ENCODE measurements at places on chromosomes 7 and 10.

- DNase-seq = peak; percentile 22
These were observed 23.6 kb upstream of the SRI start for GRCh38 chr7:88243345-88243909.

- no peak for DNase-seq
These were observed 70.1 kb upstream of the VWC2 start for GRCh38 chr7:49703337-49703736.

DNA sequence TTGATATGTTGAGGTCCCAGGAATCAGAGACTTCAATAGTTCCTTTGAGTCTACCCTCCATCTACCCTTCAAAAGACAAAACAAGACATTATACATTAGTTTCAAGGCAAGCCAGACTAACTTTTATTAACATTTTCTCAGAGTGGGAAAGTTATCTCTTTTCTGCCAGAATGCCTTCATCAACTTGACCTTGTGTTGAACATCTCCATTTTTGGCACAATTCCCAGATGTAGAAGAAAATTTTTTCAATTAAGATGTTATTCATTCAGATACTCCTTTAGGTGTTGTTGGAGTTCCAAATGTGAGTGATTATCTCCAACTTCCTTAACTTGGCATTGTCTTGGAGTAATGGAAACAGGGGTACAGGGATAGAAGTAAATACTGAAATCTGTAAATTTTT lies 59.1 kb downstream of the NRF1 start:
- DNase-seq = no peak

DNA sequence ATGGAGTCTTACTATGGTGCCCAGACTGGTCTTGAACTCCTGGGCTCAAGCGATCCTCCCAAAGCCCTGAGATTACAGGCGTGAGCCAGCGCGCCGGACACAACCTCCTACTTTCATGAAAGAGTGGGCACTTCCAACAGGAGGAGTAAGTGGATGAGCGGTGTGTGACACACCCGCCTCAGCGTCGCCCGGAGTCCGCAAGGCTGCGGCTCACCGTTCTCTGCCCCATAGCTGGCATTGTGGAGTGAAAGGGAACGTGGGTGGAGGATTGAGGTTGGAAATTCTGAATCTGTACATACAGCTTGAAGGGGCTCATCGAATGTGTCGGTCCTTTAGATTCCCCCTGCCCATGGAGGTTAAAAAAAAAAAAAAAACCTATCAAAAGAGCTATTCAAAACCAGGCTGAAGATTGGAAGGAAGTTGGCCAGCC lies 524 bp upstream of the PRXL2A start:
- peak; percentile 47 for DNase-seq

DNA sequence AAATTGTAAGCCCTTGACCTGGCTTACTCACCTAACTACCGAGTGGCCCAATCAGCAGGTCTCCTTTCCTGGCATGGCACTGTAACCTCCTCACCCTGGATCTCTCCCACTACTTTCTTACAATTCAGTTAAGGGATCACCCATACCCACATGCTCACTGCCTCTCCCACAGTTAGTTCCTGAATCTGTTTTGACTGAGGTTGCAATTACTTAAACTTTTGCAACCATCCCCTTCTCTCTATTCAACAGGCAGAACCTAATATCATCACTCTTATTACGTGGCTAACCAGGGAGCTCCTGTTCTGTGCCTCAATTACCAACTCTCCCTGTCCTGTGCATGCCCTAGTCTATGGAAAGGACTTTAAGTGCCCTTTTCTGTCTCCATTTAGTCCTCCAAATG lies 84.2 kb upstream of the IKZF1 start:
- no peak for DNase-seq

DNA sequence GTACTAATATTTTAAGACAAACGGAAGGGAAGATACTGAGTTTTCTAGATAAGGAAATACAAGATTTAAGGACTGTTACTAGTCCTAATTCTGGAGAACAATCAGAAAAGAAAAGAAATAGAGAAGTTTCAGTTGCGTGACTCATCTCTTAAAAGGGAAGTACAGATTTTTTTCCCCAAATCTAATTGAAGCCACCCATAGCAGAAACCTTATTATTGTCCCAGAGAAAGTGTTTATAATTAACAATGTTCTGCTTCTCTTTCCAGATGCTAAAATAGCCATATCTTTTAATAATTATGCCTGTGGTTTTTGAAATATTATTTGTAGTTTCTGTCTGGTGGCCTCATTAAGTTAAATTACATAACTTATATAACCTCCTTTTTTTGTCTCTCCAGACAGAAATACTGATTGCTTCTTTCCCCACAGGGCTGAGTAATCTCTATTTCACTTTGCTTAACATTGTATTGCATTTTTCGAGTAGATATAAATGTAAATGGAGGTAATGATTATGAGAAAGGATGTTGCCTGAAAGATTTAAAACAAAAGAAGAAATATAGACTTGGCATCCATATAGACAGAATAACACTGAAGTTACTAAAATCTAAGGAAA lies 240.7 kb upstream of the MBL2 start:
- DNase-seq = no peak

GRCh38 chr7:30429156-30429530 lies 49.4 kb downstream of the NOD1 start:
- DNase-seq = no peak

- DNase-seq = no peak
These were observed 98.5 kb downstream of the ST7 start for GRCh38 chr7:117051808-117052207.

GRCh38 chr10:121240556-121240955 lies 357.7 kb downstream of the FGFR2 start:
- DNase-seq = no peak

DNA sequence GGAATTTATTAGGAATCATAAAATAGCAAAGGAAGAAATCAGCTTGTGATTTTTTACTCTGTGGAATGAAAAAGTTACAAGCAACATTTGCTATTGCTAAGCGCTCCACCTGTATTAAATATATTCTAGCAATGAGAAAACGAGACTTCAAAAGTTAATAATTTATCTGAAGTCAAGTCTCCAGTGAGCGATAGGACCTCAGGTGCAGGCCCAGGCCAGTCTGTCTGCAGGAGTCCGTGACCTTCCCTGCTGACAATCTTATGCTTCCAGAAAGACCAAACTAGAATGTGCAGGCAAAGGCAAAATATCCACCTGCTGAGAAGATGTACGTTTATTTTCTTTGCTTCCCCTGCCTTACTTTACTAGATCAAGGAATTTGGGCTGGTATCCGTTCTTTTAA lies 22.7 kb downstream of the MRC1 start:
- no peak for DNase-seq

DNA sequence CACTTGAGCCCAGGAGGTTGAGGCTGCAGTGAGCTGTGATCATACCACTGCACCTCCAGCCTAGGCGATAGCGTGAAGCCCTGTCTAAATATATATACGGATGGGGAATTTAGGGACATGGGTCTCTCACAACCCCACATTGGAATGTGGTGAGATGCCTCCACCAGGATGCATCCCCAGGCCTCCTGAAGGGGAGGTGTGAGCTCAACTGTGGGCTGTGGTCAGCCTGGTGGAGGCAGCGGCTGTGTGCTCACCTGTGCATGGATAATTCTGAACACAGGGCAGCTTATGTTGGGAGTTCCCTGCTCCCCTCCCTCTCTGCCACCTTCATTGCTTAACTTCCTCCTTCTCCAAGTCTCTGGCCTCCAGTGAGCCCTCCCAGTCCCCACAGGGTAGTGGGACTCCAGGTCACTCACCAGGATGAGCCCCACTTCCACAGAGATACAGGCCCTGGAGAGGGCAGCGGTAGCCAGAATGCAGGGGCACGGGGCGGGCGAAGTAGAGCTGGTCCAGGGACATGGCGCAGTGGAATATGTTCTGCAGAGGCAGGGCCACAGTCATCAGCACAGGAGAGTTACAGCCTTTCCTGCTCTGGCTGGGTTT lies 30.4 kb downstream of the PYROXD2 start:
- DNase-seq = no peak

DNA sequence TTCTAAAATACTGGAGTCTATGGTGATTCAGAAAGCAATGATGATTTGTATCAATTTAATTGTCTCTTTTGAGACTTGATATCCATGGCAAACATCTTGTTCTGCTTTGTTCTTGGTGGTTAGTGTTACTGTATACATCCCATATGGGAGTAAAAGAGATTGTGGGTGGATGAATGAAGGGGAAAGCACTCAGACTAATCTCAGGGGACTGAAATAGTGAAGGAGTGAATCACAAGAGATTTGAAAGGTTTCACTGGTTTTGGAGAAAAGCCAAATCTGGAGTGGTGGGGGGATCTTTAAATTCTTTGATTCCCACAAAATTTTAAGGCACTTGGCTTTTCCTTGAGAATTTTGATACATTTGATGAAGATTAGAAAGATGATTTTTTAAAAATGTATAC lies 369.4 kb downstream of the INHBA start:
- DNase-seq = no peak

DNA sequence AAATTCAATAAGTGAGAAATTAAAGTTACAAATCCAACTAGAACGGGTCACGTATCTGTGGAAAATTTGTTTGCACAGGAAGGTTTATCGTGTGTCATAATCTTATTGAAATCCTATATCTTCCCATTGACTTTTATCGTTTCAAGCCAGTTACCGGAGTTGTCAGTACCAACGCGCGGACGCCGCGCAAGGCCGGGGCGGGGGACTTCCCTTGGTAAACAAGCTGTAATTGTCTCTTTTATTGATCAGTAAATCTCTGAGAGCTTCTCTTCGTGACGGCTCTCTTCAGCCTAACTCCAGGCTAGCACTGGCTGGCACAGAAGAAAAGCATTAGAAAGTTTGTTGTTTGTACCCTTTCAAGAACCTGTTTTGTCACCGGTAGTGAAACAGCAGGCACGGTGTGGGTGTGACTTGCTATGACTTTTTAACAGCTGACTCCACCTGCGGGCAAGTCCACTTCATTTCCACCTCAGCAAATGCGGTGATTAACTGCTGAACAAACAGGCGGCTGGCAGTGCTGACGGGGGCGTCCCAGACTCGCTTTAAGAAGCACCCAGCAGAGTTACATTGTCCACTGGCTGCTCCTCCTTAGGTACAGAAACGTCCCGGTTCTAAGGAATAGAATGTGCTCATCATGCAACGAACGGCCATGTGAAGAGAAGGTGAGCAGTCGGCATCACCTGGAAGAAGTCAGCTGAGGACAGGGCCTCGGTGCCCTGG lies 215.8 kb downstream of the MAD1L1 start:
- DNase-seq = peak; percentile 83

DNA sequence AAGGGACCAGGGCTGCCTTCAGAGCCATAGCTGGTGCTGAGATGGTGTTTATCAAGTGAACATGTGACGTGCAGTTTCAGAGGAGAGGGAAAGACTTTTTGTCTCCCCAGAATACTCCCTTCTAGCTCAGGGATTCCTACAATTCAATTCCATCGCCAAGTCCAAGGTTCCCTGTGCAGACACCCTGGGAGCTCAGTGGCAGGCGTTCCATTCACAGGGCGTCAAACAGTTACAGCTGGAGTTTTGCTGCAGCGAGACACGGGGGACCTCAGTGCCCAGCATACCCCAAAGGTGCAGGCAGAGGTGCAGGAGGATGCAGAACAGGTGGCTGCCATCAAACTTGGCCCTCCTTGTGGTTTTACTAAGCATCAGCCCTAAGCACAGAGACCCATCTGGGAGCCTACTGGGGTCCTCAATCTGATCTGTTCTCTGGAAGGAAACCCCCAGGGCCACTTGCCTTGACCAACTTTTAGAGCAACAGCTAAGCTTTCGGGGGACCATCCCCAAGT lies 846 bp upstream of the CALML5 start:
- DNase-seq = no peak
